Activated CD4-positive, CD25-positive, alpha-beta regulatory T cell treated with anti-CD3 and anti-CD28 coated beads, Interleukin-2, amount 50 U/mL, for 24 hours (primary cell): ENCODE measurements at places on chromosomes 11 and 22.

DNA sequence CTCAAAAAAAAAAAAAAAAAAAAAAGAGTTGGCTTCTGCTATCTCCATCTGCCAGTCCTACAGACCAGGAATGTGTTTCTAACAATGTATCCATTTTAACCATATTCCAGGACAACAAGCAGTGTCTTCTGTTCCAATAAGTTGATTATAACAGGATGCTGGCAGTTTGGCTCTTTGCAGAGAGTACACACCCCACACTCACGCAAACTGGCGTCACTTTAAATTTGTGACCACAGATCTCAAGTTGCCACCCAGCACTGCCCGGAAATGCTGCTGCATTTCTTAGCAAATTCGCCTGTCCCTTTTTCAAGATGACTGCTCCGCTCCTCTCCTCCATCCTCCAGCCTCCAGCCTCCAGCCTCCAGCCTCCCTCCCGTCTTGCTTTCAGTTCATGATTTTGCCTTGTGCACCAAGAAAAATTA, 44.3 kb downstream of the SCGB1A1 start:
- no peak for ATAC-seq

- no peak for ATAC-seq
Observed at GRCh38 chr11:75182664-75183063, 31.8 kb downstream of the SLCO2B1 start.

DNA sequence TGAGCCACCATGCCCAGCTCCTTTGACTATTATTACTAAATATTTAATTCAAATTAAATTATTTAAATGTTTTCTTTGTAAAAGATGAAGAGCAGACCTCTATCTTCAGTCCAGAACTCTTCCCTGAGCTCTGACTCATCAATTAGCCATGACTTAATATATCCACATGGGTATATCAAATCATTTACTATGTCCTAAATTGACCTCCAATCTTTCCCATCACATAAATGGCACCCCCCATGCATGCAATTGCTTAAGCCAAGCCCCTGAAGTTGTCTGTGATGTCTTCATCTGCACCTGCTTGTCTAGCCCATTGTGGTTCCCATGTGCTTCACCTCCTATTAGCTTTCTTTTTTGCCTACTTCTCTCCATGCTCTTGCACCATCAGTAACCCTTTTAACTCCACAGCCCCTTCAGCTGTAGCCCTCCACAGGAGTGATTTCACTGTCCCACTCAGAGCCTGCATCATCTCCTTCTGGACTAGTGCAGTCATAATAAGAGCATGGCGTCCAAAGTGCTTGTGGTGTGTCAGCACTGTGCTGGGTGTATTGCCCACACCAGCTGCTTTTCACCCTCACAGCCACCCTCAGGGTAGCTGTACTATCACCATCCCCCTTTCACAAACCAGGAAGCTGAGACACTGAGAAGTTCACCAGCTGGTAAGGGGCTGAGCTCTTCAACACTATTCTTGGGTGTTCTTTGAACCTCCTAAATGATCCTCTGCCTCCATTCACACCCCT, 11.8 kb upstream of the THY1 start:
- ATAC-seq, result no peak

GRCh38 chr11:60265373-60266214, 14.9 kb upstream of the MS4A4A start:
- no peak for ATAC-seq

DNA sequence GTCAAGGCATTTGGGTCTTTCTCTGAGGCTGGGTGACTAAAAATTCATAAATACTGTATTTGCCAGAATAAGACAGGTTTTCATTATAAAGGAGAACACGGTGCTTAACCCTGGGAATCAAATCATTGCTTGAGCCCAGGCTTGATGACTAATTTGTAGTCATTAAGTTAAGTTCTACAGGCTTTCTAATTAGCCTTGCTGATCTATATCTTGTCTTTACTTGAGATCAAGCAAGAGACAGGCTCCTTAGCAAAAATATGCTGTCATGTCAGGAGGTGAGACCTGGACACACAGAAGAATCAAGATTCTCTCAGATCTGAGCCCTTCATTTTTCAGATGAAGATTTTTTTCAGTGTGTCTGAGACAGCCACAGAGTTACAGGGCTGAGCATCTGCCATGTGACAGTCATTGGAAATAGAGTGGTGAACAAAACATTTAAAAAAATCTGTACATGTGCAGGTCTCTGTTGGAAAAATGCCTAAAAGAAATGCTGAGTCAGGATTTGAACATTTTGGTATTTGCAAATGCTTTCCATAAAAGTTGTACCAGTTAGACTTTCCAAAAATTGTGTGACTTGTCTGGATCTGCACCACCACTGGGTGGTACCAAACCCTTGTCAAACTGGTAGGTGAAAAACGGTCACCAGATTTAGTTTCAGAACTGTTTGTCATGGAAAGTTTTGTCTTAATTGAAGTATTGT, 14.6 kb downstream of the ACAT1 start:
- peak; percentile 82 for ATAC-seq

DNA sequence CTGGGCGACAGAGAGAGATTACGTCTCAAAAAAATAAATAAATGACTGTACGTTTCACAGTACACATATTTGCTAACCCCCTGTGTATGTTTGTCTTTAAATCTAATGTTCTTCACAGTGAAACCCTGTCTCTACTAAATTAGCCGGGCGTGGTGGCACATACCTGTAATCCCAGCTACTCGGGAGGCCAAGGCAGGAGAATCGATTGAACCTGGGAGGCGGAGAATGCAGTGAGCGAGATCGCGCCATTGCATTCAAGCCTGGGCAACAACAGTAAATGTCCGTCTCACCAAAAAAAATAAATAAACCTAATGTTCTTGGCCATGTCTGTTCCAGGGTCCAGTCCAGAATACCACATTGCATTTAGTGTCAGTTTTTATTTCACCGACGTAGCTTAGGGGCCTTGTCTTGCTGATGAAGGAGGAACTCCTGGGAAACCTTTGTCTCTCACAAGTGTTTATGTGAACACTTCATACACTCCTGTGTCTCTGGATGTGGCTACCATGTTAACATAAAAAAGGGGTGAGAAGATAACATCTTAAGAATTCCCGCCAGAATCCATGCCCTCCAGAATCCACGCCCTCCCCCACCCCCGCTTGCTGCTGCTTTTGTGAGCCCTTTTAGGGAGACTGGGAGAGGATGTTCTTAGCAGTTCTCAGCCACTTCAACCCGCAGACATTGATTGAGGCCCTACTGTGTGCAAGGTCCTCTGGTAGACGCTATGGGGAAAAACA, 5.0 kb upstream of the SERHL2 start:
- no peak for ATAC-seq

GRCh38 chr11:66341502-66342126, 3.3 kb downstream of the BRMS1 start:
- no peak for ATAC-seq

GRCh38 chr11:103295704-103296103, 186.5 kb downstream of the DYNC2H1 start:
- no peak for ATAC-seq

DNA sequence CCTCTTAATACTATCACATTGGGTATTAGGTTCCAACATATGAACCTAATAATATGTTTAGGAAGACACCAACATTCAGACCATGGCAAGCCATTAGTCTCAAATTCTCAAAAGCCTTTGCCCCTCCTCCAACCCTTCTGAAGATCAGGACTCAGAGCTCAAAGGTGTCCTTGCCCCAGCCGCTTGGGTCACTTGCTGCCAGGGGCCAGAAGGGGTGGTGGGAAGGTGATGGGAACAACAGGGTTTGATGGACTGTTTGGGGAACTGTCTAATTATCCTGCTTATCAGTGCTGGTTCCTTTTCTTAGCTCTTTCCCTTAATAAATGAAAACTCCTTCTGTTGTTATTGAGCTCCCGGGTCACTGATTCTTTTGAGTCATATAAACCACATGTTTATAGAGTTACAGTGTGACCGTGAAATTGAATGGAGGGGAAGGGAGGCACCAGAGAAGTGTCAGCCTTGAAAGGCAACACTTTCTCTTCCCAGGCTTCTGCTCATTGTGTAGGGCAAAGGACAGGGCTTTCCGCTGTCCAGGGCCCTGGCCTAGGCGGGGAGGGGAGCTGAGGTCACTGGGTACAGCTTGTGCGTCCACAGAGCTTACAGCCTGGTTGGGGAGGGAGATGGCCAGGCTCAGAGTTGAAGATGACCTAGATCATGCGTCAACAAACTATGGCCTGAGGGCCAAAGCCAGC, 105.1 kb downstream of the FBXO7 start:
- ATAC-seq, result no peak

- ATAC-seq, result no peak
Observed at GRCh38 chr22:19871845-19872778, 17.4 kb upstream of the GNB1L start.

GRCh38 chr11:79092791-79093353, 348.0 kb downstream of the TENM4 start:
- no peak for ATAC-seq

- no peak for ATAC-seq
Observed at GRCh38 chr11:115929618-115930129, 425.5 kb upstream of the CADM1 start.

DNA sequence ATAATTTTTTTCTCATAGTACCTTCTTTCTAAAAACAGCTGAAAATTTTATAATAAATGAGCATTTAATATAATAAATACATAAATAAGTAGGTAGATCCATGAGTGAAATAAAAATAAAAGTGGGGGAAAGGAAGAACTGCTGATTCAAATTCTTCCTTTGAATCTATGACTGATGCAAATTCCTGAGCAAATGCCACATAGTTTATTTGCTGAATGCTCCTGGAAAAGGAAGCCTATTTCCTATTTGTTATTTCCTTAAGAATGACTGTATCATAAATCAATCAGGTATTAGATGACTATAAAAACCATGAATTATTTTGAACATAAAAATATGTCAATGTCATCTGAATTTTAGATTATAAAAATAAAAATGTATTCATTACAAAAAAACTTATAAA, 16.6 kb downstream of the BTBD10 start:
- no peak for ATAC-seq

DNA sequence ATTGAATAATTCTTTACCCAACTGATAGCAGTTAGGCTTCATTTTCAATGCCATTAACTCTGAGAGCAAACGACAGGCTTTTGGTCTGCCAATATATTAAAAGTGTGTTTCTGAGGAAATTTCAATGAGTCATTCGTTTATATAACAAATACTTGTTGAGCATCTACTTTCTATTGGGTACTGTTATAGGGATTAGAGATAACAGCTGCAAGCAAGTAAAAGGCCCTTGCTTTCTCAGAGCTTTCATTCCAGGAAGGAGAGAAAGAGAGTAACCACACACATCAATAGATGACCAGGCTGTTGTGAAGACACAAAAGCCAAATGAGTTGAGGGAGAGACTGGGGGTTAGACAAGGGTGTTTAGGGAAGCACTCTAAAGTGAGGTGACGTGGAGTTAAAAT, 35.7 kb downstream of the CD44 start:
- no peak for ATAC-seq

GRCh38 chr11:59173964-59174663, 2.2 kb downstream of the DTX4 start:
- ATAC-seq, result no peak

- no peak for ATAC-seq
Observed at GRCh38 chr11:67413266-67413849, 2.1 kb upstream of the CARNS1 start.

DNA sequence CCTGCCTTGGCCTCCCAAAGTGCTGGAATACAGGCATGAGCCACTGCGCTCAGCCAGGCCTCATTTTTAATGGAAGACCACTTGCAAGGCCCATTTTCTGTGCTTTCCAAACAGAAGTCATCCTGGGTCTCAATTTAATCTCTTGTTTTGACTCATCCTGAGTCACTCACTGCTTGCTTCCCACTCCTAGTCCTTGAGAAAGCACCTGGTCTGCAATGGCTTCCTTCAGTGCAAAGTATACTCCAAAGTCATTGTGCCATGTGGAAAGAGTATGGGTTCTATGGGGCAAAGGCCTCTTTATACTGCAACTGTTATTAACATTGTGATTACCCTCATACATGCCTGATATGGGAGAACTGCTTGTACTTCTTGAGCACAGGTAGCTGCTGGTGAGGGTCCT, 18.3 kb upstream of the SLC5A1 start:
- no peak for ATAC-seq

DNA sequence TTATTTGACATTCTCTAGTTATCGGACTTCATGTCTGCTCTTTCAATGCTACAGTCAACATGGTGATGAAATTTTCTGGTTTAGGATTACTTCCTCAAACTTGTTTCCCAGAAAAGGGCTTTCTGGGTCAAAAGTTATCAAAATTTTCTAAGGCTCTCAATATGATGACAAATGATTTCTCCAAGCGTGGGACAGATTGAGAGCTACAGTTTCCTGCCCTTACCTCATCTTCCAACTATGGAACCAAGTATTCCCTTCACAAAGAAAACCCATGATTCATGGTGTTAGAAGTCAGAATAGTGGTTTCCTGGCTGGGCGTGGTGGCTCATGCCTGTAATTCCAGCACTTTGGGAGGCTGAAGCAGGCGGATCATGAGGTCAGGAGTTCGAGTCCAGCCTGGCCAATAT, 17.8 kb downstream of the MYO18B start:
- no peak for ATAC-seq

- ATAC-seq, result no peak
Observed at GRCh38 chr11:93662175-93662570, 691 bp downstream of the CEP295 start.

GRCh38 chr22:26004477-26004876, 164.8 kb upstream of the SEZ6L start:
- ATAC-seq, result no peak

- ATAC-seq, result no peak
Observed at GRCh38 chr11:61158691-61159381, 2.4 kb downstream of the VPS37C start.

DNA sequence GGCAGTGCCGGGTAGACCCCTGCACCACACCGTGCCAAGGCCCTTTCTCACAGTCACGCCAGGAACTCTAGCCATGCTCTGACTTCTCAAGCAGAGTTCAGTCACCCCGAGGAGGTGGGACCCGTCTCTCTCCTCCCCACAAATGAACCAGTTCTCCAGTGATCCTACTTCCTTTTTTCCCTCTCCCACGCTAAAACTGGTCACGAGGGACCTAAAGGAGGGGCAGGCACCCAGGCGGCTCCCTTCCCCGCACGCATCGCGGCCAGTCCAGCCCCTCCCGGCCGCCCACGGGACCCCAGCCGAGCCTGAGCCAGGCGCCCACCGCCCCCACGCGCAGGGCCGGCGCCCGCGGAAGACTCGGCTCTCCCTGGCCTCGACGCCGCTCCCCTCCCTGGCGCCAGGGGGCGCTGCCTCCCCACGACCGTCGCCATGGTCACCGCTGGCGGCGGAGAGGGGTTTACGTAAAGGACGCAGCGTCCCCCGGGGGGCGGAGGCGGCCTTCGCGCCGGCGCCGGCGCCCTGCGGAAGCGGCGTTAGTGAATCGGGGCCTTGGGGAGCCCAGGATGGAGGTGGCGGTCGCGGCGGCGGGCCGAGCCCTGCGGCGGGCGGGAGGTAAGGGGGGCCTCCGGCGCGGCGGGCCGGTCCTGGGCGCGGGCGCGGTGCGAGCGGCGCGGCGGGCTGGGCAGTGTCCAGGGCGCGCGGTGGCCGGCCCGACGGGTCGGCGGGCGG, at the start of gene DAGLA:
DAGLA (plus strand) TSS at position 499 of the 729 bp plus-strand sequence. CDS start 39,765 bp downstream, outside the sequence.
- peak; percentile 71 for ATAC-seq

DNA sequence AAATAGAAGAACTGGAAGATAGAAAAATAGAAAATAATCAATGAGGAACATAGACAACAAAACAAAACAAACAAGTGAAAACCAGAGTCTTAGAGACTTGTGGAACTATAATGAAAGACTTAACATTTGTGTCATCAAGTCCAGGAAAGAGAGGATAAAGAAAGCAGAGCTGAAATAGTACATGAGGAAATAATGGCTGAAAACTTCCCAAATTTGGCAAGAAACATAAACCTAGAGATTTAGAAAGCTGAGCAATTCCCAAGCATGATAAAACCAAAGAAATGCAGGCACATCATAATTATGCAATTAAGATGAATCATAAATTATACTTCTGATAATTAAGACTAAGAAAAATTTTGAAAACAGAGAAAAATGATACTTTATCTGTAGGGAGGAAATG, 614.5 kb downstream of the ETS1 start:
- no peak for ATAC-seq
